ENCODE measurements at places on chromosomes 13 and 19.

- no peak for DNase-seq
Observed at GRCh38 chr13:20121159-20121525, 39.7 kb downstream of the GJA3 start.

- no peak for DNase-seq
Observed at GRCh38 chr13:30319130-30319529, 11.8 kb upstream of the KATNAL1 start.

DNA sequence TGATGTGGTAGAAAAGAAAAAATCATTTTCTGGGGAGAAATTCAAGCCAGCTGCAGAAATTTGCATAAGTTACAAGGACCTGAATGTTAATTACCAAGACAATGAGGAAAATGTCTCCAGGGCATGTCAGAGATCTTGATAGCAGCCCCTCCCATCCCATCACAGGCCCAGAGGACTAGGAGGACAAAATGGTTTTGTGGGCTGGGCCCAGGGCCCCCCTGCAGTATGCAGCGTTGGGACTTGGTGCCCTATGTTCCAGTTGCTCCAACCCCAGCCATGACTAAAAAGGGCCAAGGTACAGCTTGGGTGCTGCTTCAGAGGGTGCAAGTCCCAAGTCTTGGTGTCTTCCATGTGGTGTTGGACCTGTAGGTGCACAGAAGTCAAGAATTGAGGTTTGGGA is 76.6 kb upstream of the SOX1 start:
- DNase-seq = no peak

- no peak for DNase-seq
Observed at GRCh38 chr13:78190296-78190695, 271.7 kb upstream of the EDNRB start.

- no peak for DNase-seq
Observed at GRCh38 chr19:7665076-7665475, 3.8 kb upstream of the RETN start.

DNA sequence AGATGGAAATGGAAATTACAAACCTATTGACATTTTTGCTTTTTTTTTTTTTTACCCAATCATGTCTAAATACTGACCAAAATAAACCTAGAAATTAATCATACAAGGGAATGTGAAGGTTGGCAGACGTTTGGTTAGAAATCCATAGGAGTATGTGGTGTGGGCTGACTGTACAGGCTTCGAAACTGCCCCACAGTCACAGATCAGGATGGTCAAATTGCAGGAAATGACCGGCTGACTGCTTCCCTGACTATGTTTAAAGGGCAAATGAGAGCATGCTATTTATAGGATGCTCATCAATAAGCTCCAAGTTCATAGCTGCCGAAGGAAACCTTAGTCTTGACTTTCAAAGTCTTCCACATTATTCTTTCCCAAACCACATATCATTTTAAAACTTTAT is 118.4 kb downstream of the COG6 start:
- DNase-seq = no peak

- DNase-seq = no peak
Observed at GRCh38 chr19:13208672-13209483, 58.7 kb downstream of the IER2 start.

DNA sequence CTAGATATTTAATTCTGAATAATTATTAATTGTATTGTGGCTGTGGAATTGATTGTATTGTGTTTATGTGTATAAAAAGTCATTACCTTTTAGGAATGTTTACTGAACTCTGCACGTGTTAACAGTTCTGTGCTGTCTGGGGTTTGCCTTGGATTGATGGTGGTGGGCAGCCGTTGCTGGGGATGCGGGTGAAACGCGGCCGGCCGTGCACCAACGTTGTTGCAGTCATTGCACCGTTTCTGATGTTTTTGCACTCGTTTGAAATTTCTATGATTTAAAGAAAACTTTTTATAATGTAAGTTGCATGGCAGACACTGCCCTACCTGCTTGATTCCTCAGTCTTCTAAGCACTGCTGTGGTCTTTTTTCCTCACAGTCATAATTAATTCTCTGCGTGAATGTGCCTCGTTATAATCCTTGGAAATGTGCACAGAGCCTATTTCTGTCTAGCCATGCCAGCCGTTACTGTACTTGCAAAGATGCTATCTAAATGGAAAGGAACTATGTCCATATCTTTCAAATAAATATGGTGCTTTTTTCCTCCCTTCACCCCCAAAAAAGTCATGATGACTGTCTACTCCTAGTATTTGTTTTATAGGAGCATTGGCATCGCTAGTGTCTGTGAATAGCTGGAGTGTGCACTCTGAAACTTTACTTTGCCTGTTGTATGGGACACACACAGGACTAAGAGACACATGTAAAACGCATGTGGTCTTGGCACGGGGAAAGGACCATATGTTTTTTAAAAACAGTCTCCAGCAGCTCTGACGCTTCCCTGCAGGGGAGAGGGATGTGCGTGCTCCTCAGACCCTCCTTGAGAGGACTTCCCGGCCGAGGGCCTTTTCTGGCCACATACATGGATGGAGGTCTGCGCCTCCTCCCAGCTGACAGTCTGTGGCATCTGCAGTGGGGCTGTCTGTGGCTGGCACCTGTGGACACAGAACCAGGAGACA is 40.7 kb upstream of the MCF2L start:
- no peak for DNase-seq

DNA sequence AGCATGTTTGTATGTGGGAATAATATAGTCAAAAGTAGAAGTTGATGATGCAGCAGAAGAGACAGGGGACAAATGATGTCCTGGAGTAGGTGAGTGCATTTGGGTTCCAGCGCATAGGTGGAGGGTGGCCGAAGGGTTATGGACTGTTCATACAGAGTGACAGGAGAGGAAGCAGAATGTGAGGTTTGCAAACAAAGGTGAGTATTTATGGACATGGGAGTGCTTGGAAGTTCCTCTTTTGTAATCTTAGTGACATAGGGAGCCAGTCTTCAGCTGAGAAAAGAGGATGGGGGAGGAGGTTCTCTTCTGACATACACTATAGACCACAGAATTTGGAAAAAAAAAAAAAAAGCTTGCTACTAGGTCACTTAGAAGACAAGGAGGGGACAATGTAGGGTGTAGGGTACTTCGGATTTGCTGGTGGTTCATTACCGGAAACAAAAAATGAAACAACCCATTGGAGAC is 331.6 kb downstream of the DLEU7 start:
- no peak for DNase-seq

GRCh38 chr13:112124141-112124540 is 57.2 kb downstream of the SOX1 start:
- no peak for DNase-seq

Data from activated CD4-positive, alpha-beta T cell treated with anti-CD3 and anti-CD28 coated beads, Interleukin-2, amount 50 U/mL, for 24 hours (primary cell).